ENCODE measurements at places on chromosomes 2 and 18.

DNA sequence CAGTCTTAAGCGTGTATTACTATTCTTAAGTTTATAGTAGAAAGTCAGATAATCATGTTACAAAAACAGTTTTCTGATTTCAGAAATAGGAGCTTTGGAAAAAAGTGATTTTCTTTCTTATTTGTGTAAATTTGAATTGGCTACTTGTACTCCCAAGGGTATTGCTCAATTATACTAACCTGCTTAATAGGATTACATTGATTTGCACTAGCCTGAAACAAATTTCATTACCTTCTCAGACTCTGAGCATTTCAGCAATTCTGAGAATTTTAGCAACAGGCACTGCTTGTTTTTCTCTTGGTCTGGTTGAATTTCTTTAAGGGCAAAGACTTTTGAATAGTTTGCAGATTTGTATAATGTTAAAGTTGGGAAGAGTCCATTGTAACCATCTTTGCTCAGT, 87.2 kb upstream of the NXPH2 start:
- no peak for DNase-seq

DNA sequence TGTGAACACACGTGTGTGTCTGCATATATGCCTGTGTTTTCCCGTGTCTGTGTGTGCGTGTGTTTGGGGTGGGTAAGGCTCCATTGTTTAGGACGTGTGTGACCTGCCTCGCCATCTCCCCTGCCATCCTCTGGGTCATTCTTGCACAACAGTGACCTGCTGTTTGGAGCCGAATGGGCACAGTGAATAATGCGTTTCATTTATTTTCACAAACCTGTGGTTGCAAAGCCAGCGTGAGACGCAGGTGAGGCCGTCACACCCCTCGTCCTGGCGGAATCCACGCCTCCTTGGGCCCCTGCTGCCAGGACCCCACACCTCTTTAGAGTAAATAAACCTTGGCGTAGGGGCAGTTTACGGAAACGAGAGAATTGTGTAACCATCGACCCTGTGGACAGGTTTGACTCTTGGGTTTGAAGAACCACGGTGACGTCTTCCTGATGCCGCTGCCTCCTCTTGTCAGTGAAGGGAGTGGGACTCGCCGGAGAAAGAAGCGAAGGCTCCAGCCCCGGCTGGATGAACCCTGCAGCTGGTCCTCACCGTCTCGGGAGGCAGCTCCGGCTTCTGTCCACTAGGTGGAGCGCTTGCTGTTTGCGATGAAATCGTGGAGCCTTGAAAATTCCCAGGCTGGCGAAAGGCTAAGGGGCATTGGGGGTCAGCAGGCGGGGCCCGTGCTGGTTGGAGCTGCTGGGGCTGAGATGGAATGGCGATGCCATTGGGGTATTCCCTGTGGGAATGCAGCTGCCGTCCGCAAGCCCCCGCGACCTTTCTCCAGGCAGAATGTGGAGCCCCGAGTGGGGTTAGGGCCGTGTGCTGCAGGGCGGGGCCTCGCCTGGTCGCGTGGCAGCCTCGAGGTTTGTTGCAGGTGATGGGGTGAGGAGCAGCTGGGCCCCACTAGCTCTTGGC, 81.1 kb downstream of the RTP5 start:
- no peak for DNase-seq

DNA sequence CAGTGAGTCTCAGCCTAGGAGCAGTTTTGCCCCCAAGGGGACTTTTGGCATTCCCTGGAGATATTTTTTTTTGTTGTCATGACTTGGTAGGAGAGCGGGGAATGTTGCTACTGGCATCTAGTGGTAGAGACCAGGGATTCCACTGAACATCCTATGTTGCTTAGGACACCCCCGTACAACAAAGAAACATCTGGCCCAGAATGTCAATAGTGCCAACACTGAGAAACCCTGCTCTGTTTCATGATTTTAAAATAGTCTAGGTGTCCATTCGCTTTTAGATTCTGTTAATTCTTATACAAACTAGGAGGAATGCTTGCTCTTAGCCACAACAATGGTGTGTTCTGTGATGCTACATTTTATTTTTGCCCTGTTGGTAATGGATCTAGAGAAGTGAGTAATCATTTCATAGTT, 225.8 kb upstream of the SIX3 start:
- DNase-seq: no peak

DNA sequence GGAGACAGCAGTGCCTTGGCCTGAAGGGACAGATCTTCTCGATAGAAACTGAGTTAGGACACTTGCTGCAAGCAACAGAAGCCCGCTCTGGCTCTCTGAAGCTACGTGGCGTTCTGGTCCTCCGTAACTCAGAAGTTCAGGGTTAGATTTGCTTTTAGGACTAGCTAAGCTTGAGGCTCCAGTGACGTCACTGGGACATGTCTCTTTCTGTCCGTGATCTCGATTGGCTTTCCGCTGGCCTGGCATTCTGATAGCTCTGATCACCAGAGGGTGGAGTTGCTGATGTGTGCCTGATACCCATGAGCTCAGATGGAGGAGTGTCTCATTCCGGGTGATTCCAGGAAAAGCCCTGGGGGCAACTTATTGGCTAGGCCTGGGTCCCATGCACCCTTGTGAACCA, 75.0 kb downstream of the GLI2 start:
- no peak for DNase-seq

DNA sequence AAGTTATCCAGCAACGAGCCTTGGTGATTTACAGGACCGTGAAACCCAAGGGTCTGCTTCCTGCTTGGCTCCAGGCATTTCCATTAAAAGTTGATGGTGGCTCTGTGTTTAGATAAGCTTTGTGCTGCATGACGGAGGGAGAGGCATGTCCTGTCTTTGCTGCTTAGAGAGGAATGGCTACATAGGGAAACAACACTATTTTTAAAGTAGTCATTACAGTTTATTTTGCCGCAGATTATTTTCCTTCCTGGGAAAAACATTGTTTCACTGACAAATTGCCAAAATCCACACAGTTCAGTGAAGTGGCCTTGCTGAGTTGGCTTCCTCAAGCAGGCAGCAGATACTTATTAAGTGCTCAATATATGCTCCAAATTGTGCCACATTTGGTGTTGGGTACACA, 98.5 kb downstream of the THSD7B start:
- no peak for DNase-seq

GRCh38 chr2:197601726-197602125, 73.7 kb downstream of the RFTN2 start:
- DNase-seq: no peak

- no peak for DNase-seq
These were observed 244.8 kb downstream of the TWIST2 start for GRCh38 chr2:239092571-239093294.

DNA sequence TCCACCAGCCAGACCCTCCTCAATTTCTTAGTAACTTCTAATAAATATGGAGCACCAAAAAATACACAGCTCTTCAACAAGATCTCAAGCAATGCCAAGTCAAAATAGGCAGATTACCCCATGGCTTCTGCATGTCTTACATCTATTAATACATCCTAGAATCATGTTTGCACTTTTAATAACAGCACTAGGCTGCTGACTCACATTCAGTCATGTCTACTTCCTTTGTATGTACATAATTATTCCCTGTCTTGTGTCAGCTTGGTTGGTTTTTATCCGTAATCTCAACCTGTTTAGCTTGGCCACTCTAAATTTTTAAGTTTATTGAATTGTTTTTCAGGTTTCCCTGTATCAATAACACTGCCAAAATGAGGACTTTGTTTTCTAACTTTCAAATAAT, 420.1 kb upstream of the ACVR2A start:
- DNase-seq: no peak

- DNase-seq: no peak
These were observed 62.7 kb upstream of the KIF5C start for GRCh38 chr2:148812306-148812705.

GRCh38 chr2:120875431-120875830, 139.8 kb downstream of the GLI2 start:
- DNase-seq: no peak

DNA sequence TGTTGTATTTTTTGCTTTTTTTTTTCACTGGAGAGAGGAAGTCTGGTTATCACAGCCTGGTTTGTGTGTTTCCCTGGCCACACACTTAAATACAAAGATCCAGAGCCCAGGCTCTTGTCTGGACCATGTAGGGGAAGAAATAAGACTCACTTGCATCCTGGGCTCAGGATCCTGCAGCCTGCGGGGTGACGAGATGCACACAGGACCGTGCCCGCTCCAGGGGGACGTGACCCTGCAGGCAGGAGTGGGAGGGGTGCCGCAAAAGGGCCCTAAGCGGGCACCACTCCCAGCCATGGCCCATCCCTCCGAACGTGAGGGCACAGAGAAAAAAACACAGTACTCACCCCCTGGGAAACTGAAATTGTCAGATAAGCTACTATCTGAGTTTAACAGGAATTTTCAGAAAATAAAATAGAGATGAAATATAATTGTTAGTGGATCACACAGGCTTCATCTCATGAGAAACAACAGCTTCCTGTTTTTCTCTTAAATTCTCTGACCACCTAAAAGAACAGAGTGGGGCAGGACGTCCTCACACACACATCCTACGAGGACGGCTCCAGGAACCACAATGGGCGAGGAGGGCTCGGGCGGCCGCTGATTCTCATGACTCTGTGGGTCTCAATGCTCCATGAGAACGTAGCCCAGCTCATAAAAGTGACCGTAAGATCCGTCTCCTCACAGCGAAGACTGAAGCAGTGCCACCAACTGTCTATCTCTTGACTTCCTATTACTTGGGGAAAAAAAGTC, 142.6 kb upstream of the ALKAL2 start:
- no peak for DNase-seq

GRCh38 chr18:22191346-22191695, 21.9 kb downstream of the GATA6 start:
- DNase-seq: no peak

DNA sequence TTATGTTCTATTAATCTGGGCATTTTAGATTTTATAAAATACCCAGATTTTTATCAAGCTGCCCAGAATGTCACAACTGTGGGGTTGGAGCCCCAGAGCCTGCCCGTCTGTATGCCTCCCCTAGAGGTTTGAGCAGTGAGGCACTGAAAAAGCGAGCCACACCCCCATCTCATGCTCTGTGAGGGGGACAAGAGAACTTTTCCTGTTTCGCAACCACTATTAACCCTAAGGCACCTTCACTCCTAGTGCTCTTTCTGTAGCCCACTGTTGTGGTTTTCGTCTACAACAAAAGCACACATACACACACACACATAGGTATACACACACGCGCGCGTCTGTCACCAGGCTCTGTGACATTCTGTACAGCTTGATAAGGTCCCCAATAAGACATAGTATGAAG, 38.0 kb downstream of the DCDC2C start:
- DNase-seq: no peak

DNA sequence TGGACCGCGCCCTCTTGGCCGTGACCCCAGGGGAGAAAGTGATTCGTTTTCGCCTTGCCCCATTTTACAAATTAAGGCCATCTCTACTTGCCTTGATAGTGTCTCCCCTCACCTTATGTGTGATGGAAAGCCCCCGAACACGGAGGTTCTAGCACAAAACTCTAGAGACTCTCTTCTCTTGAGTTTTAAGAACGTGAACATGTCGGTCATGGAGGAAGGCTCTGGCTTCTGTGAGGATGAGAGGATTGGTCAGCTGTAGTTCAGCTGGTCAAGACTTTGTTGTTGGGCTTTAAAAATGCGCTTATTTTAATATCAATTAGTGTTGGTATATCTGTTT, 828 bp downstream of the DYNC1I2 start:
- no peak for DNase-seq

GRCh38 chr18:67265464-67266245, 250.9 kb downstream of the DSEL start:
- DNase-seq: no peak

DNA sequence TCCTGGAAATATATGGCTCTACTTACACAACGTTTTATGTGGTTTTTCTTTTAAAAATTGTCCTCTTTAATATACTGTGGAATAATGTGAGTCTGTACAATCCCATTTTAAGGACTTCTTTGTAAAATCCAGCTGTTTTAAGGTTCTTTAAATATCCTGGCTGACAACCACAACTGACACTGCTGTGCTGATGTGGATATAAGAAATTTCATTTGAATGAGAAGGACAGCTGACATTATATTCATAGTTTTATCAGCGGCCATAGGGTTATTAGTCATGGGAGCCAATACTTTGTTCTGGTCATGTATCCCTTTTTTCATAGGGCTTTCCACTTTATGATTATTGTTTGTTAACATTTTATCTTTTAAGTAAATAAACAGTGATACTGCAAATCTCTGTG, 169.5 kb downstream of the CAMKMT start:
- DNase-seq: no peak
